ENCODE measurements at places on chromosomes 6 and 20. TPM values are rescaled to one million over a fixed set of nuclear protein-coding genes. Genes with fewer than 3 reads are reported as not detected.

The OOEP gene
- not detected for total RNA-seq

The XKR7 gene
- 0.33 TPM for total RNA-seq

The ADGRF1 gene
- total RNA-seq = not detected

The HRH3 gene
- total RNA-seq = not detected

The ATP6V1G2 gene
- total RNA-seq = 1.0 TPM

The RFX6 gene
- 1.6 TPM for total RNA-seq

The NMBR gene
- total RNA-seq = not detected

The BCAS4 gene
- total RNA-seq = under 0.01 TPM

The LGSN gene
- under 0.01 TPM for total RNA-seq

The RIPPLY2 gene
- not detected for total RNA-seq

The MGME1 gene
- 3.0 TPM for total RNA-seq

The PKIG gene
- total RNA-seq = 64.9 TPM

The PPP1R3D gene
- total RNA-seq = 6.0 TPM
